Liver (tissue), 10 donors: ENCODE measurements at places on chromosomes 2 and 18.

DNA sequence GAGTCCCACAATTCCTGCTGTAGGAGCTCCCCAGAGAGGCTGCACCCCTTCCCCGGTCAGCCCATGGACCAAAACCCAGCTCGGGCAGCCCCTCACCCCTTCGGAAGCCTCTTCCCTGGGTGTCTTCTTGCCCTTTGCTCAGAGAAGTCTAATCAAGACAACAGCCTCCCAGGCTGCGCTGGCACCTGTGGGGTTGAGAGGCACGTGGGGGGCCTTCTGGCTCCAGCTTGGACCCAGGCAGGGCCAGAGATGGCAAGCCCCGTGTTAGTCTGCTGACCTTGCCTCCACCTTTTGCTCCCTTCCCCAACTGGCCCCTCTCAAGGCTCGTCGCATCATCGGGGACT is 10.4 kb downstream of the SLC4A3 start:
- DNase-seq, result no peak

GRCh38 chr2:83595121-83595690 is 863.9 kb downstream of the SUCLG1 start:
- DNase-seq, result no peak

DNA sequence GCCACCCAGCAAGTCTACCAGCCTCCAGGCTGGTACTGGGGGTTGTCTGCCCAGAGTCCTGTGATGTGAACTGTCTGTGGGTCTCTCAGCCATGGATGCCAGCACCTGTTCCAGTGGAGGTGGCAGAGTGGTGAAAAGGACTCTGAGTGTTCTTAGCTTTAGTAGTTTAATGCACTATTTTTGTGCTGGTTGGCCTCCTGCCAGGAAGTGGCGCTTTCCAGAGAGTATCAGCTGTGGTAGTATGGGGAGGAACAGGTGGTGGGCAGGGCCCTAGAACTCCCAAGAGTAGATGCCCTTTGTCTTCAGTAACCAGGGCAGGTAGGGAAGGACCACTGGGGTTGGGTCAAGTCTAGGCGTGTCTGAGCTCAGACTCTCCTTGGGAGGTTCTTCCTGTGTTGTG is 356.7 kb downstream of the STK39 start:
- no peak for DNase-seq

DNA sequence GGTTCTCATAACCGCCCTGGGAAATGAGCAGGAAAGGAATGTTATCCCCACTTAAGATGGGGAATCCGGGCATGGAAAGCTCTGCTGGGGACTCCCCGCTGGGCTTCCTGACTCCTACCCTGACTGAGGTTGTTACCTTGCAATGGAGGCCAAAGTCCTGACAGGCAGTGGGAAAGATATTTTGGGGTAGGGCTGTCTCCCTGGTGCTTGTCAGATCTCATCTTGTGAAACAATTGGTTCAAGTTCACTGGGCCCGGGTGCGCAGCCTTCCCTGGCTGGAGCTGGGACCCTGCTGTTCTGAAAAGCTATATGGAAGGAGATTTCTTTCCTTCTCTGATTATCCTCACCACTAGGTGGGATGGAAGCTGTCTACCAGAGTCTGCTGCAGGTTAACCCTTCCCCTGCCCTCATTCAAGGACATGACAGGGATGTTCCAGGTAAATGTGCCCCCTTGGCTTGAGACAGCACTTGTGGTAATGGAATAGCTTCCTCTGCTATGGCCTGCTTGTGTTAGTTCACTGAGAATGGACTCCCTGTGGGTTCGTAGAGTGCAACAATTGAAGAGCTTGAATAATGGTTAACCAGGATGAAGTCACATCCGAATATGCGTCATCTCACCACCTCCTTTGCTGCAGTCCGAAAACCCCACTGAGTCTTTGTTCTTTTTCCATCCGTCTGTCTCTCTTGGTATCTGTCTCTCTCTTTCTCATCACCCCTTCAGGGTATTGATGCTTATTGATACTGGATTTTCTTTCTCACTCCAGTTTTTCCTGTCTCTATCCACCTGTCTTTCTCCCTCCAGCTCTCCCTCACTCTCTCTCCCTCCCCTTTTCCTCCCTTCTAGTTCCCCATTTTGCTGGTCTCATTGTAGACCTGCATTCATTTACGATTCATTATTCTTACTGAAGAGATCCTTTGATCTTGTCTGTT is 67.8 kb upstream of the EPAS1 start:
- no peak for DNase-seq

DNA sequence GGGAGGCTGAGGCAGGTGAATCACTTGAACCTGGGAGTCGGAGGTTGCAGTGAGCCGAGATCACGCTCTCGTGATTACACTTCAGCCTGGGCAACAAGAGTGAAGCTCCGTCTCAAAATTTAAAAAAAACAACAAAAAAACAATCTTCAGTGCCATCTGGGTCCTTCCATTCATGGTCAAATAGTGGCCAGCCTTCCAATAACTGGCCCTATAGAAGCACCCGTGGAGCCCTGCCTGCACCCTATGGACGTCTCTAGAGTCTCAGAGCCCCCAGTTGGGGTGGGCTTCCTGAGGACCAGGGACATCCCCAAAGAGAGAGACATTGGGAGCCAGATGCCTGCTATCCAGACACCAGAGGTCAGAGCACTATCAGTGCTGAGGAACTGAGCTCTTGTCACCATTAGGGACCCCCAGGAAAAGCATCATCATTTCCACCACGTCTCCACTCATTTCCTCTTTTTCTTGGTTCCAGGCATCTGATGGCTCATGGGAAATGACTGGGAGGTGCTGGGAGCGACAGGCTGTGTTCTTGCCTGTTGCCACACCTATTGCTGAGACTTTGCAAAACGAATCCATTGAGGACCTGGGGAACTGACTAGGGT is 9.4 kb downstream of the NEU2 start:
- DNase-seq, result no peak

- DNase-seq, result no peak
These were observed 482.2 kb downstream of the SPAG16 start for GRCh38 chr2:213766465-213766901.

DNA sequence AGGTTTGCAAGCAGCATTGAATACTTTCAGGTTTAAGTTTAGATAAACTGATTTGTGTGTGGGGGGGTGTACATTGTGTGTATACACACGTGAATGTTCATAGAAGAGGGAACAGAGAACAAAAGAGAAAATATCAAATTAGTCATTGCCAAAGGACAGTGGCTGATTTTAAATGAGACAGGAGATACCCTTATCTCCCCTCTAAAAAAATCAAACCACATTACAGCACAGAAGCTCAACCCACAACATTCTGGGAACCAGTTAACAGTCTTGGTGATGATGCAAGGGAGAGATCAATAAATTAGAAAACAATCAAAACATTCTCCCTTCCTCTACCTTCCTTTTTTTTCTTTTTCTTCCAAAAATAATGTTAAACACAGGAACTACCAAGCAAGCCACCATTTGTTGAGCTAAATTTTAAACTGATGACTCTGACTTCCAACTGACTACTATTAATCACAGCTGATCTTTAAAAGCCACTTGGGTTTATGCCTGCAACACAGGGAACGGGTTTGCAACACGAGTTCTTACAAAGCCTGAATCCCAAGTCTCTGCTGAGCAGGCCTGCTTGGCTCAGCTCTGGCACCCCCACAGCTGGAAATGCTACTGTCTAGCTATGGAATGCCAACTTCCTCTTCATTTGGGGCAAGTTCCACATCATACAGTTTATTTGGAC is 119.2 kb upstream of the ACVR1C start:
- no peak for DNase-seq
